Upper lobe of right lung (tissue), 1 donor: ENCODE measurements at places on chromosomes 12 and 14. TPM values are rescaled to one million over a fixed set of nuclear protein-coding genes. Genes with fewer than 3 reads are reported as not detected.

SUOX gene
- 20.3 TPM for total RNA-seq

GRCh38 chr12:64006211-64006825, 161.8 kb downstream of the SRGAP1 start:
- no peaks in the 10 kb centered on the region for H3K4me1 ChIP-seq
- no peaks in the 10 kb centered on the region for H3K36me3 ChIP-seq
- DNase-seq: no peak
- H3K27me3 ChIP-seq: no peaks in the 10 kb centered on the region
- no peak overlapping the region for H3K4me3 ChIP-seq

DNA sequence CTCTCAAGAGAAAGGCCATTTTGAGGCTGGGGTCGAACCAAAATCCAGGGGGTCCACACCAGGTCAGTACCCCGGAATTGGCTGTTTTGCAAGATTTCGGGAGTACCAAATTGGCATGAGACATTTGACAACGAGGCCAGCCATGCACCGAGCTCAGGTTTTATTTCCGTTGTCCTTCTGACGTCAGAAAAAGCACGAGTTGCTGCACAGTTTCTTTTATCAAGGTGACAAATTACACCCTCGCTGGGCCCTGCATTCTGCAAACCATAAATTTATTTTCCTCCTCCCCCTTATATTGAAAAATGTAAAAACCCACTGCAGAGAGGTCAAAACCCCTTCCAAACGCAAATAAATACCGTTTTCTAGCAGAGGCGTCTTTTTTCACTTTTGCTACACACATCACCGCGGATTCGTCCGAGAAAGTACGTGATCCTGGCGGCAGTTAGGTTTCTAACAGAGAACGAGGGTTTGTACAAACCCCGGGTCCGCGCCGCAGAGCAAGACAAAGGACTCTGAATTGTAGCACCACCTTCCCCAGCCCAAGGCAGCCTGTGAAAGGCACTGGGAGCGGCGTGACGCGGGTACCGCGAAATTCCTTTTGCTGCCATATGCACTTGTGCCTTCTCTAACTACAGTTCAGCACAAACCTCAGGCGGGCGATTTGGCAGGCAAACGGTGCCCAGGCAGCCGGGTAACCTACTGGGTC, 1.8 kb downstream of the SLC38A1 start:
- DNase-seq: peak; percentile 79
- H3K36me3 ChIP-seq: no peaks in the 10 kb centered on the region
- H3K4me1 ChIP-seq: peaks cover 16% of the 10 kb centered on the region
- H3K27me3 ChIP-seq: peaks cover 17% of the 10 kb centered on the region
- peak overlapping the region; percentile 89 for H3K27ac ChIP-seq

DNA sequence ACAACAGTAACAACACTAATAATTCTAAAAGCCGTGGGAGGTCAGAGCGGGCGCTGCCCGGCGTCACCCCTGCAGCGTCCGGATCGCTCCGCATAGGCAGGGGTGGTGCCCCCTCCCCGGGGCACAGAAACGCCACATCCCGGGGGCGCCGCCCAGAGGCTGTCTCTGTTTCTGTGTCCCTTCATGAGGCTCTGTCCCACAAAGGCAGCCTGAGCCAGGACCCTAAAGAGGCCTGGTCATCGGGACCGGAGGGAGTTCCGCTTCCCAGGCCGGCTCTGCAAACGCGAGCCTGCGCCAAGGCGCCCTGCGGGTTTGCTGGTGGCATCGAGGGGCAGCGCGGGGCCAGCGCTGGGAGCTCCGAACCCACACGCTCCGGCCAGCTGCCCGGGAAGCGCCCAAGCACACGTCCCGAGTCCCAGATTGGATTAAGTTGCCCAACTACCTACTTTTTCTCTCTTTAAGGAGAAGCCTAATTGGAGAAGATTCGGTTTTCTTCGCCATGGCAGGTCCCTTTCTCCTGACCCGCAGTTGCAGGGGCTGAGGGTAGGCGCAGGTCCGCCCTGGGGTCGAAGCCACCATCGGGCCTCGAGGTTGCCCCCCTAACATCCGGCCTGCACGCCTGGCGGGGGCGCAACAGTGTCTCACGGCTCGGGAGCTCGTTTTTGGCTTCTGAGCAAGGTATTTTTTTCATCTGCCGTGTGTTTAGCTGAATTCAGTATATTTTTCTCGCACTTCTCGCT, 421.7 kb downstream of the VRK1 start:
- peaks cover 3% of the 10 kb centered on the region for H3K4me1 ChIP-seq
- peaks cover 42% of the 10 kb centered on the region for H3K27me3 ChIP-seq
- peak overlapping the region; percentile 33 for H3K4me3 ChIP-seq
- no peak for DNase-seq
- no peak overlapping the region for H3K27ac ChIP-seq

DNA sequence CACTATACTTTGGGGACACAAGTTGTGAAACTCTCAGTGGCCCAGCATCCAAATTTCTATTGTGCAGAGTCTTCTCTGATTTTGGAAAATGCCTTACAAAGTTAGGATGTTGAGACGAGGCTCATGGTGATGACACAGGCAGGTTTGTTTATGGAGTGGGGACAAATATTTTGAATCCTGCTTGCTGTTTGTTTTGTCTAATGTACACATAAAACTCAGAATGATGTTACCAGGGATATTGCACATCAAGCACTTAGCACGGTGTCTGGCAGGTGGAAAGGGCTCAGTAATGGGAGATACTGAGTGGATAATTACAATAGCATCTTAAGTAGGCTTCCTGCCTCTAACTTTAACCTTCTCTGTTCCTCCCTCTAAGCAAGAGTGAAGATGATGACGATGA, 628.9 kb upstream of the TBX3 start:
- no peaks in the 10 kb centered on the region for H3K27me3 ChIP-seq
- no peak for DNase-seq
- H3K4me3 ChIP-seq: no peak overlapping the region
- no peaks in the 10 kb centered on the region for H3K4me1 ChIP-seq

IFNG-AS1 gene
- total RNA-seq: not detected

PCED1B gene
- total RNA-seq: 7.6 TPM

- H3K27me3 ChIP-seq: no peaks in the 10 kb centered on the region
- H3K4me3 ChIP-seq: no peak overlapping the region
- no peak overlapping the region for H3K27ac ChIP-seq
- H3K36me3 ChIP-seq: peaks cover 19% of the 10 kb centered on the region
- peaks cover 5% of the 10 kb centered on the region for H3K4me1 ChIP-seq
- no peak for DNase-seq
These were observed 27.3 kb downstream of the MTA1 start for GRCh38 chr14:105446971-105447370.

DNA sequence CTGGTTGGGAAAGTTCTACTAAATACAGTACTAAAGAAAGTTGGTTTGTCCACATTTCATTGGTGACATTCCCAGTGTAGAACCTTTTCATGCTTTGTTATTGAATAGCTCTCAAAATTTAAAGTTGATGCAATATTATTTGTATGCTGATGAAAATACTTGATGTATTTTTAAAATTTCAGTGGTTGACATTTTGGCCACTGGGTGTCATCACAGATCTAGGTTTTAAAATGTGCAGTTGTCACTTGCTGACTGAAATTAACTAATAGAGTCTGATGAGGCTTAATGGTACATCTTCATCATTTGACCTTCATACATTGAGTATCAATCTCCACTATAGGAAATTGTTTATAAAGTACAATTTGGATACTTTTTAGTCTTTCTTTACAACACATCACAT, 37.1 kb downstream of the CMAS start:
- no peak overlapping the region for H3K4me3 ChIP-seq
- no peaks in the 10 kb centered on the region for H3K36me3 ChIP-seq
- no peaks in the 10 kb centered on the region for H3K4me1 ChIP-seq
- no peaks in the 10 kb centered on the region for H3K27me3 ChIP-seq
- H3K27ac ChIP-seq: no peak overlapping the region
- no peak for DNase-seq

DNA sequence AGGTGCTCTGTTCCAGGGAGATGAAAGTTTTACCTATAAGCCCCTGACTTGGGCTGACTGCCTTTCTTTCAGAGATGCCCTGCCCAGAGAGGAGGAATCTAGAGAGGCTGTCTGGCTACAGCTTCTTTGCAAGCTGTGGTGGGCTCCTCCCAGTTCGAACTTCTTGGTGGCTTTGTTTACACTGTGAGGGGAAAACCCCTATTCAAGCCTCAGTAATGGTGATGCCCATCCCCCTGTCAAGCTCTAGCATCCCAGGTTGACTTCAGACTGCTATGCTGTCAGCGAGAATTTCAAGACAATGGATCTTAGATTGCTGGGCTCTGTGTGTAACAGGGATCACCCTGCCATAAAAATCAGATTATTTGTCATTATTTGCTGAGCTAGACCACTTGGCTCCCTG, 377.6 kb downstream of the FLRT2 start:
- no peak overlapping the region for H3K27ac ChIP-seq
- no peaks in the 10 kb centered on the region for H3K4me1 ChIP-seq
- H3K27me3 ChIP-seq: no peaks in the 10 kb centered on the region
- no peak for DNase-seq
- H3K4me3 ChIP-seq: no peak overlapping the region

DNA sequence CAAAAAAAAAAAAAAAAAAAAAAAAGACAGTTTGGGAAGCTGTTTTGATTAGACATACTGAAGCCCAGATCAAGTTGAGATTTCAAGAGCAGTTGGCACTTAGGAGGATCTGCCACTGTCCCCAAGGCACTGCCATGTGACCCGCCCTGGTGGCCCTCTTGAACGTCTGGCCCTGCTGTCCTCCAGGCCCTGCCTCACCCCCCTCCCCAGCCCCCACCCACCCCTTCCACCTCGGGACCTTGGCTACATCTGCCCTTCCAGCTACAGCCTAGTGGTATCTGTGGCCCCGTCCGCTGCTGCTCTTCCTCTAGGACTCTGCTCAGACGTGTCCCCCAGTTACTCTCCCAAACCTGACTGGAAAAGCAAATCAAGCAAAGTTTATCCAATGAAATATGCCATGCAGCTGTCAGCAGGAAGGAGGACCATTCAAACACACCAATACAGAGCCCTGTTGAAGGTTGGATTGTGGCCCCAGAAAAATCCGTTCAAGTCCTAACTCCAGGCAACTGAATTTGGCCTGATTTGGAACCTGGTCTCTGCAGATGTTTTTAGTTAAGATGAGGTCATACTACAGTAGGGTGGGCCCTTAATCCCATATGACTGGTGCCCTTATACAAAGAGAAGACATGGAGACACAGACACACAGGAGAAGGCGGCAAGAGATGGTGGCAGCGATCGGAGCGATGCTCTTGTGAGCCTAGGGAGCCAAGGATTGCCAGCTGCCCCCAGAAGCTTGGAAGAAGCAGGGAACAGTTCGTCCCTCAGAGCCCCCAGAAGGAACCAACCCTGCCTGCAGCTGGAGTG, 17.7 kb downstream of the SLC25A29 start:
- H3K27me3 ChIP-seq: no peaks in the 10 kb centered on the region
- H3K27ac ChIP-seq: no peak overlapping the region
- peak; percentile 46 for DNase-seq
- H3K4me1 ChIP-seq: peaks cover 14% of the 10 kb centered on the region

KRT6C gene
- total RNA-seq: not detected

DNA sequence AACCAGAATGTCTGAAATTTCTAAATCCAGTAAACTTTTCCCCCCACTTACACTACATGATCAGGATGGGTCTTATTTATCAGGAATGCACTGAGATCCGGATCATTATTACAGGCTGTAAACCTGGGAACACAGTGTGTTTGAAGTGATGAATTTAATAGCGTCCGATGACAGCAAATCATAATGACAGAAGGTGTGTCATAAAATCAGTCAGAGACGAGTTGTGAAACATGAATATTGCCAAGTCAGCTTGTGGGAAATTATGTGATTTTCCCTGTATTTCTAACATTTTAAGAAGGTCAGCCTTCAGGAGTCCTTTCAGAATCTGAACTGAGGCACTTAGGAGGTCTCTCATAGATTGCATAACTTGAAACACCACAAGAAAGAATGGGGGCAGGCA, 36.7 kb downstream of the RERG start:
- no peak overlapping the region for H3K4me3 ChIP-seq
- peak overlapping the region; percentile 18 for H3K27ac ChIP-seq
- no peak for DNase-seq
- H3K36me3 ChIP-seq: no peaks in the 10 kb centered on the region
- H3K4me1 ChIP-seq: no peaks in the 10 kb centered on the region

- peaks cover 41% of the 10 kb centered on the region for H3K4me1 ChIP-seq
- H3K27ac ChIP-seq: peak overlapping the region; percentile 79
- H3K27me3 ChIP-seq: no peaks in the 10 kb centered on the region
- DNase-seq: peak; percentile 76
These were observed 18.9 kb downstream of the DEGS2 start for GRCh38 chr14:100140452-100141078.

TCHP gene
- 16.5 TPM for total RNA-seq

PPP2R5E gene
- total RNA-seq: 46.0 TPM

CDK17 gene
- 47.1 TPM for total RNA-seq

DNA sequence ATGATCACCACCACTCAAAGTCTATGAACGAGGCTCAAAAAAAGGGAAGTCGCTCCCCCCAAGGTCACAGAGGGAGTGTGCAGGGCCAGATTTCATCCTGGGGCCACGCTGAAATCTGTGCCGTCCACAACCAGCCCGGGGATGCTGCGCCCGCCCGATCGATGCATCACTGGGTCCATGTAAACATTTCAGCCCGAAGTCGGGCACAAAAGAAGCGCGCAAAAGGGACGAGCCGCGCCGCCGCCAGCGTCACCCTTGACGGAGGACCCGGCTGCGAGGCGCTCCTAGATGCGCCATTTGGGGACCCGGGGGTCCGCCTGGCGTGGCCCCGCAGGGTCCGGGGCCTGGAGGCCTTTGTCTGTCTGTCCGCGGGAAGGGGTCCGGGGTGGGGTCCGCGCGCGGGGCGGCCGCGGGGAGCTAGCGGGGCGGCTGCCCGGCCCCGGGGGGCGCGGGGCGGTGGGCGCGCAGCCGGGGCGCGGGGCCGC, 503 bp downstream of the FBXO21 start:
- peak; percentile 69 for DNase-seq
- no peaks in the 10 kb centered on the region for H3K27me3 ChIP-seq
- H3K4me3 ChIP-seq: peak overlapping the region; percentile 83
- H3K27ac ChIP-seq: peak overlapping the region; percentile 80

DMAC2L gene
- total RNA-seq: 16.0 TPM

DNA sequence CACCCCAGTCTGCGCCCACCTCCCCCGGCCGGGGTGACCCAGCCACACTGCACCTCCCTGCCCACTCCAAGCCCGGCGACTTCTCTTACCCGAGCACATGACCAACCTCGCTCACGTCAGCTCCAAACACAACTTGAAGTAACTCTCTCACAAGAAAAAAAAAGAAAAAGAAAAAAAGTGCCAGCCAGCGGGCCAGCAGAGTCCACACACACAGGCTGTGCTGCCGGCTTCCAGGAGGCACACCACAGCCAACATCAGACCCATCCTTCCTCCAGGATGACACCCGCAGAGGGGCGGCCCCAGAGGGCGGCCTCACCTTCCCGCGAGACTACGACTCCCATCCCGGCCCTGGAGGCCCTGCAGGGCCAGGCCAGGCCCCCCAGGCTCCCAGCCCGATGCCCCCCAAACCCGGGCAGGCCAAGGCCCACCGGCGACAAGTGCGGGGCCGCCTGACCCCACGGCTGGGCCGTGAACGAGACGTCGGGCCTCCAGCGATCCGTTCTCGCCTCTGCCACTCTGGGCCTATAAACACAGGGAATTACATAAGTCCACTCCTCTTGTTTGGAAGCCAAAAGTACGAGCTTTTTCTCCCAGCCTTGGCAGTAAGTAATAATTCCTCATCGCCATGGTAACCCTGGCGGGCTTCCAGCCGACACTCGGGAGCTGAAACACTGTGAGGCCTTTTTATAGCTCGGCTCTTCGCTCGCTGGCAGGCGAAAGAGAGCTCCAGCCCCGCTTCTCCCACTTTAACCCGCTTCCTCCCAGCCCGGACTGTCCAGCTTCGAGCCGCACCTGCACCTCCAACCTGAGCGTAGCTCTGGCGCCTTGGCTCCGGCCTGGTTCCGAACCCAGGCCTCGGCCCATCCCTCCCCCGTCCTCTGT, 49.1 kb downstream of the NCOR2 start:
- H3K27me3 ChIP-seq: no peaks in the 10 kb centered on the region
- no peaks in the 10 kb centered on the region for H3K36me3 ChIP-seq
- peak overlapping the region; percentile 56 for H3K4me3 ChIP-seq
- H3K27ac ChIP-seq: peak overlapping the region; percentile 96
